Stimulated activated CD4-positive, alpha-beta T cell treated with anti-CD3 and anti-CD28 coated beads, Interleukin-2, amount 100 ng/mL, for 4 hours (primary cell): ENCODE measurements at places on chromosomes 1 and 21.

- no peak for DNase-seq
Observed at GRCh38 chr1:205348554-205349487, 7.9 kb downstream of the KLHDC8A start.

GRCh38 chr1:43410571-43410970 lies 20.9 kb downstream of the SZT2 start:
- no peak for DNase-seq

- no peak for DNase-seq
Observed at GRCh38 chr1:89203166-89203565, 4.4 kb upstream of the GBP4 start.

GRCh38 chr1:70090141-70090540 lies 115.2 kb downstream of the LRRC40 start:
- DNase-seq: no peak

DNA sequence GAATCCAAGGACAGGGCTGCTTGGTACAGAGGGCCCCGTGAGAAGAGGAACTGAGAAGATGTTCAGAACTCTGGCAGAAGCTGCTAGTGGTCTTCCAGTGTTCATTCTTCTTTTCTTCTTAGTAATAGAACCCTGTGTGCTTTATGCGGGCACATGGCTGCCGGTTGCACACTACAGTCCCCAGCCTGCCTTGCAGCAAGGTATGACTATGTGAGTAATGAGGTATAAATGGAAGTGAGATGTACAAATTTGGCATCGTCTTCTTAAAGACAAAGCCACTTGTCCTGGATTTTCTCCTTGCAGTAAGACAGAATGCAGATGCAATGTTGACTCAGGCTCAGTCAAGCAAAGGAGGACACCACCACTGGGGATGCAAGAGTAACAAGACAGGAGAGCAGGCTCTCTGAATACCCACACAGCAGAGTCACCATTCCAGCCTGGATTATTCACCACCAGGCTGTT lies 15.0 kb upstream of the ATP1B1 start:
- DNase-seq: no peak

DNA sequence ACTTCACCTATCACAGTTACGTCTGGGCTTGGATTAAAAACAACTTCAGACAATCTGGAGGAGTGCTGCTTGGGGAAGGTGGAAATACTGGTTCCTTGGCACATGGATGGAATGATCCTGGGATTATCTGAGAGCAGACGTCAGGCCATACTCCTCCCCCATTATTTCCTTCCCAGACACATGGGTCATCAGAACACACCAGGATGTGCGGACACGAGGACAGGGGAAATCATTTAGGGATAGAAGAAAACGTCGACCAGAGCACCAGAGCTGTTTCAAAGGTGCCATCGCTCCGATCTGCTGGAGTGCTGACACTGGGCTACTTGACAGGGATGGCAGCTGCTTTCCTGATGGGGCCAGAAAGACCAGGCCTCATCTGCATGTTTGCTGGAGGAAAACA lies 31.8 kb upstream of the ANGPTL7 start:
- DNase-seq: no peak

DNA sequence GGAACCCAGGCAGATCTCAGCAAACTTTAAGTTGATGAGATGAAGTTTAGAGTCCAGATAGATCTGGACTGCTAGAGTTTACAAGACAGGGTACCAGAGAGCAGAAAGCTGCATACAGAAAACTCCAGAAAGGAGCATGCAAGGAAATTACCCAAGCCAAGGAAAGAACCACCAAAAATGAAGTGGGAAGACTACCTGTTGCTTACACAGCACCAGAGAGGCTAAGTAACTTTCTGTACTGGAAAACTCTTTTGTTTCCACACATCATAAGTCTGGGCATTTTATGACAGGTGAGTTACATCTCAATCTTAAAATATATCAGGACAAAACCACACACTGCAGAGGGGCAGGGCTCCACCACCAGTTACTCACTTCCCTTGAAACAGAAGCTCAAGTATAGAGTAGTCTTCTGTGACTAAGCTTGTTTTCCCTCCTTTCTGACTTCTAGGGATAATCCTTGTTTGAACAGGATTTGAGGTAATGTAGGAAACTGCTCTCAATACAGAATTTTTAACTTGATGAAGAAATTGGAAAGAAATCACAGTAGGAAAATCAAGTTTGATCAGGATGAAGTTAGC lies 17.4 kb upstream of the GJA9 start:
- DNase-seq: no peak

DNA sequence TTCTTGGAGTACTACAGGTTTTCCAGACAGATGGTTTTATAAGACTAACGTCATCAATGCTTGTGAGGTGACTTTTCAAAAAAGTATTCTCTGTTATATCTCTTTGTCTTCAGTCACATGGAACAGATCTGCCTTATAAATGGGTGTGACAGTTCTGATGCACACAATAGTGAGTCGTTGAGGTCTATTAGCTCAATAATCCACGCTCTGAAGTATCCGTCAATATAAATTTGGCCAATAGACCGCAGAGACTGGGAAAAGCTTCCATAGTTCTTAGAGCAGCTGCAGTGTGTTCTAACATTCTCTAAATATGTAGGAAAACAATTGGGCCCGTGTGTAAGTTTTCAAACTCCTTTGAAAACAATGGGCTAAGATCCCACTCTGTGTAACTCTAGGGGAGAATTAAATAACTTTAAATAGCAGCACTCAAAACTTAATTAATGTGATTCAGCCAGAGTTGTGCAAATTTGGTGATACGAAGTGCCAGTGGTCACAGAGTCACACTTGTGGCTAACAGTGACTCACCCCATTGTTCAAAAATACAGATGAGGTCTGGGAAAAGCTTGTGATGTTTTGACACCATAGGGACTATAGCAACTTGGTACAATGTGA lies 316.0 kb downstream of the LMO4 start:
- DNase-seq: no peak

GRCh38 chr21:46660505-46660904 lies 25.0 kb downstream of the PRMT2 start:
- no peak for DNase-seq
